Amniotic epithelial cell (primary cell): ENCODE measurements at places on chromosomes 5 and 9.

DNA sequence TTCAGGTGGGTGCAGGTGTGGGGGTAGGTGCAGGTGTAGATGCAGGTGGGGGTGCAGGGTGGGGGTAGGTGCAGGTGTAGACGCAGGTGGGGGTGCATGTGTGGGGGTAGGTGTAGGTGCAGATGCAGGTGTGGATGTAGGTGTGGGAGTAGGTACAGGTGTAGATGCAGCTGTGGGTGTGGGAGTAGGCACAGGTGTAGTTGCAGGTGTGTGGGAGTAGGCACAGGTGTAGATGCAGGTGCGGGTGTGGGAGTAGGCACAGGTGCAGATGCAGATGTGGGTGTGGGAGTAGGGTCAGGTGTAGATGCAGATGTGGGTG, 94.6 kb downstream of the PHF2 start:
- no peak for DNase-seq

GRCh38 chr9:136482046-136482792, 621 bp downstream of the SEC16A start:
- DNase-seq, result peak; percentile 48

- DNase-seq, result no peak
Observed at GRCh38 chr5:141633871-141634561, 2.6 kb downstream of the HDAC3 start.

- no peak for DNase-seq
Observed at GRCh38 chr9:79945495-79945894, 373.7 kb downstream of the TLE4 start.

GRCh38 chr5:38582293-38582974, 26.0 kb upstream of the LIFR start:
- DNase-seq, result no peak

- no peak for DNase-seq
Observed at GRCh38 chr5:79513308-79513703, 628 bp downstream of the HOMER1 start.

DNA sequence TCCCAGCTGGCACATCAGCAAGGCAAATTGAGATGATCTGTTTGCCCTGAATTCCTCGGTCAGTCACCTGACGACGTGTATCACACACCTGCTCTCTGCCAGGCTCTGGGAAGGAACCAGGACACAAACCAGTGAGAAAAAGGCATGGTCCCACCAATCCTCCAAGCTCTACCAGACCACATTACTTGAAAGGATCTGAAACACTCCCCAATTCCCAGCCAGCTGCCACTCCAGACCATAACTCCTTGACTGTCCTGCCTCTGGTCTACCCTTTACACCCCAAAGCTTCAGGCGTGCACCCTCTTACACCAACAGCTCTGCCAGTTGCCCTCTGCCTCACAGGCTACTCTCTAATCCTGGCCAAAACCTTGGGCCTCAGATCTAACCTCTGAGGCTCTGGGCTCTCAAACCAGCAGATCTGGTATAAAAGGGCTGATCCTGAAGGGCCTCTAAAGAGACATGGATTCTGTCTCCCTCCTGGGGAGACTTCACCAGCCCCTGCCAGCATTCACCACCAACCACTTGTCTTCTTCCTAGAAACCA, 6.8 kb downstream of the MGAT1 start:
- DNase-seq, result no peak

GRCh38 chr5:78747705-78748359, 99.3 kb upstream of the LHFPL2 start:
- peak; percentile 73 for DNase-seq

DNA sequence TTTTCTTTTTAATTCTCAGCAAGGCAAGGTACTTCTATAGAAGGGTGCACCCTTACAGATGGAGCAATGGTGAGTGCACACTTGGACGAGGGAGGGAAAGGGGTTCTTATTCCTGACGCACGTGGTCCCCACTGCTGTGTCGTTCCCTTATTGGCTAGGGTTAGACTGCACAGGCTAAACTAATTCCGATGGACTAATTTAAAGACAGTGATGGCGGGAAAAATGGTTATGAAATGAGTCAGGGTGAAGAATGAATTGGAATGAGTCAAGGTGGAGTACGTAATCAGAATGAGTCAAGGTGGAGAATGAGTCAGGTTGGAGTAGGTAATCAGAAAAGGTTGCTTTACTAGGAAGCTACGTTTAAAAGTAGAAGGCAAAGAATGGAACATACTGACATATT, 2.1 kb upstream of the HMGCS1 start:
- DNase-seq, result peak; percentile 63

DNA sequence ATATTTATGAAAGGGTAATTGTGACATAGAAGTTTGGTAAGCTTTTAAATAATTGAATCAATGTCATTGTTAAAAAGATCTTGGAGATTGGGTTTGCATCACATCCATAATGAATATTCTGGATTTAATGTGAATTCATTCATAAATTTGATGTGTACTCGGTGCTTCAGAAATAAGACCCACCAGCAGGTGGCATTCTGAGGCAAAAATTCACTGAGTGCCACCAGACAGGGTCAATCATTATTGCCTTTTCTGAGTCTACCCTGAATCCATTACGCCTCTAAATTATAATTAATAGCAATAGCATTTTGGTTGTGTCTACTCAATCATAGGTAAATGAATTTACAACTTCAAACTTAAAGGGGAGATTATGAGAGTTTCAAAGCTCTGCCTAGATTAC, 1.0 kb downstream of the TRPC7 start:
- DNase-seq, result no peak

GRCh38 chr9:80061940-80062339, 490.2 kb downstream of the TLE4 start:
- peak; percentile 37 for DNase-seq

GRCh38 chr5:6117212-6117611, 261.1 kb downstream of the MED10 start:
- DNase-seq, result no peak

- no peak for DNase-seq
Observed at GRCh38 chr5:36662291-36662851, 56.0 kb downstream of the SLC1A3 start.
